Stimulated activated CD4-positive, alpha-beta T cell treated with anti-CD3 and anti-CD28 coated beads, Interleukin-1b, Interleukin-23, amount 100 ng/mL, for 1 hour (primary cell): ENCODE measurements at places on chromosomes 2 and 18.

DNA sequence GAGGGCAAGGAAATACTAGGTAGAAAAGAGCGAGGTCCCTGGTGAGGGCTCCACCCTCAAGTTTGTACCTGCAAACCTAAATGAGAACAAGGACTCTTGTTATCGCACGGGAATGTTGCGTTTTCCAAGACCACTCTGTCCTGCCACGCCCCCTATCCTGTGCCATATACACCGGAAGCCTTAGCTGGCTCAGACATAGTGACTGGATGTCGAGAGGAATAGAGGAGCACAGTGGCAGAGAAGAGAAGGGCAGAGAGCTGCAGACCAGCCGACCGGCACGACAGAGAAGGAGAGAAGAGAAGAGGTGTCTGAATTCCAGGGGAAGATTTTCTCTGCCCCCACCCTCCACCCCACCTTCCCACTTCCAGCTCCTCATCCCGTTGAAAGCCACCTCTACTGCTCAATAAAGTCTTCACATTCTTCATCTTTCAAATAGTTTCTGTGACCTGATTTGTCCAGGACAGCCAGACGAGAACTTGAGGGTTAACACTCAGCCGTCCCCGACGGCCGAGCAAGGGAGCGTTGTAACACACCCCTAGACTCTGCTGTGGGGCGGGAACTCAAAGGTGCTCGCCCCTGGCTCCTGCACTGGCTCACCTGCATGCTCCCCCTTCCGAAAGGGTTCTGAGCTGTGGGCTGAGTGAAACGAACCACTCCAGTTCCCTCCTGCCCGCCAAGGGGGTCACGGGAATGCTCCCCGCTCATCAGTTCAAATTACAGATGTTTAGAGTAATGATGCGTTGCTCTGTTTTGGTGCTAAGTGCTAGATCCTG, 24.9 kb upstream of the COL3A1 start:
- DNase-seq: no peak

GRCh38 chr2:120867290-120868241, 131.9 kb downstream of the GLI2 start:
- DNase-seq: no peak

DNA sequence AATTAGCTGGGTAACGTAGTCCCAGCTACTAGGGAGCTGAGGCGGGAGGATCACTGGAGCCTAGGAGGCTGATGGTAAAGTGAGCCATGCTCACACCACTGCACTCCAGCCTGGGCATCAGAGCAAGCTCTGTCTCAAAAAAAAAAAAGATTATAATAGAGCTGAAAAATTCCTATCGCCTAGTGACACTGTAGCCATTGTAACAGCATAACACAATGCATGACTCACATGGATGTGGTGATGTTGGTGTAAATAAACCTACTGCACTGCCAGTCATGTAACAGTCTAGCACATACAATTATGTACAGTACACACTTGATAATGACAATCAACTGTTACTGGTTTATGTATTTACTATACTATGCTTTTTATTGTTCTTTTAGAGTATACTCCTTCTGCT, 39.6 kb downstream of the MGAT4A start:
- DNase-seq: no peak

- no peak for DNase-seq
These were observed 412.9 kb downstream of the TMEM182 start for GRCh38 chr2:103174711-103175110.

DNA sequence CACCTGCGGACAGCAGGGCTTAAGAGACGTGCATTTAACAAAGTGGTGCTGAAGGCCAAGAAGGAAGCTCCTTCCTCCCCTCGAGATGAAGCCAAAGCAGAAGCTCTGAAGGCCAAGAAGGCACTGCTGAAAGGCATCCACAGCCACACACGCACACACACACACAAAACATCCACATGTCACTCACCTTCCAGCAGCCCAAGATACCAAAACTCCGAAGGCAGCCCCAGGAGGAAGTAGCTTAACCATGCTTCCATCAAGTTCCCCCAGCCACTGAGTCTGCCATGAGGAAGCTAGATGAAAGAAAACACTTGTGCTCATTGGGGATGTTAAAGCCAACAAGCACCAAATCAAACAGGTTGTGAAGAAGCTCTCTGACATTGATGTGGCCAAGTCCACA, 175.7 kb upstream of the POU3F3 start:
- no peak for DNase-seq

DNA sequence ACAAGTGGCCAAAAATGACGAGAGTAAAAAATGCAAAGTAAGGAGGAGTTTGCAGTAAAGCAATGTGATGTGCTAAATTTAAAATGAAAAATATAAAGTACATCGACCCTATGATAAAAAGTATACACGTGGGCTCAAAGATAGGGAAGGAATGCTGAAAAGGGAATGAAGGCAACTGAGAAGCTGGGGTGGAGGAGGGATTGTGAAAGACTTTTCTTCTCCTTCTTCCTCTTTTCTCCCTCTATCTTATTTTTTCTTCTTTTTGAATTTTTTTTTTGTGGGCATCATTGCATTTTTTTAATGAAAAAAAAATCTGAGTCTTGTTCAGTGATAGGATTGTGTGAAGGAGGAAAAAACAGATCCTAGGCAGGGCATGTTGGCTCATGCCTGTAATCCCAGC, 57.6 kb upstream of the STK17B start:
- DNase-seq: no peak
